Choroid plexus epithelial cell (primary cell): ENCODE measurements at places on chromosomes 3 and 15.

DNA sequence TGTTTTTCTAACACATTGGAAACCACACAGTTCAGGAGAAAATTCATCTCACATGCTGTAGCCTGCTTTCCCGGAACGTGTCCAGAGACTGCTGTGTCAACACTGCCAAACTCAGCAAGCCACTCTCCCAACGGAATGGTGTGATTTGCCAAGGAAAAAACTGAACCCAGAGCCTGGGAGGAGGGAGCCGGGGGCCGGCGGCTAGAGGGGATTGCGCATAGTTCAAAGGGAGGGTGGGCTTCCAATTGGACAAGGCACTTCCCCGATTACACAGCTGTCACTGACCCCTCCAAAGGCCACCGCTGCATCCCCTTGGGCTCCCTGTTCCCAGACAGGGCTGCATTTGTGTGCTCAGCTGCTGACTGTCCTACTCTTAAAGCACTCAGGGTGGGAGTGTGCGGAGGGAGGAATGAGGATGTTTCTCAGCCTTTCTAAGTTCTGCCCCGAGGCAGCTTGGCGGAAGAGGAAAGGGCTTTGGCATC is 256.2 kb downstream of the ZNF621 start:
- DNase-seq = peak; percentile 67

- DNase-seq = peak; percentile 35
Observed at GRCh38 chr15:82540984-82541431, 751 bp upstream of the RPS17 start.

- no peak for DNase-seq
Observed at GRCh38 chr3:32901005-32901932, 50.2 kb upstream of the CCR4 start.

- no peak for DNase-seq
Observed at GRCh38 chr3:176824811-176825210, 372.5 kb downstream of the TBL1XR1 start.

GRCh38 chr3:99910752-99911290 is 93.2 kb downstream of the CMSS1 start:
- DNase-seq = peak; percentile 28

GRCh38 chr15:36926427-36926825 is 173.9 kb downstream of the MEIS2 start:
- no peak for DNase-seq

DNA sequence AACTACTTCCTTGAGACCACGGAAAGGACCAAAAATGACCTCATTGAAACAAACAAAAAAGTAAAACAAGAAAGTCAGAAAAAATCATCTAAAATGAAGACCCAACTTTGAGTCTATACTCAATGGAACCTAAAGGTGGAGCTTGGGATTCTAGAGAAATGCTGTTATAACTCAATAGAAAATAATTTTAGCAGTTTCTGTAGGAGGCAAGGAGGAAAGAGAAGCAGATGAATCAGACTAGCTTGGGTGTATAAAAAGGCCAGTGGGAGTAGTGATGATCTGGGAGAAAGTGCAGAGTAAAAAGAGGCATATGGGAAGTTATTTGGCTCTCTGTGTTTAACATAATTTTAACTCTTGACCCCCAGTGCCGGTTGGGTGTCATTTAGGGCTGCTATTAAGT is 94.4 kb downstream of the TMCO5A start:
- peak; percentile 67 for DNase-seq

DNA sequence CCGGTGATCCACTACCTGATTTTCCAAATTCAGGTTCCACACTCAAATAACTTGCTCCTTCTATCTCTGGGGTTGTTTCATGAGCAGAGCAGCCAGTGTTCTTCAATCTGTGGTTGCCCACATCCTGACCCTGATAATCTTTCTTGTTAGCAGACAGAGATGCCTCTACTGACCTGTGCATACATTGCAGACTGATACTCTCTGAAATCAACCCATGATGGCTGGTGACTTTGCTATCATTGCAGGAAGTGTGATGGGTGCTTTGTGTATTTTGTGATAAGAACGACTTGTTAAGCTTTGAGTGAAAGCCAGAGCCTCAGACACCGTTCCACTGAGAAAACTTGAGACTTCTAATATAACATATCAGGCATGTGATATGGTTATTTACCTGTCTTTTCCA is 39.9 kb downstream of the GATM start:
- DNase-seq = no peak

DNA sequence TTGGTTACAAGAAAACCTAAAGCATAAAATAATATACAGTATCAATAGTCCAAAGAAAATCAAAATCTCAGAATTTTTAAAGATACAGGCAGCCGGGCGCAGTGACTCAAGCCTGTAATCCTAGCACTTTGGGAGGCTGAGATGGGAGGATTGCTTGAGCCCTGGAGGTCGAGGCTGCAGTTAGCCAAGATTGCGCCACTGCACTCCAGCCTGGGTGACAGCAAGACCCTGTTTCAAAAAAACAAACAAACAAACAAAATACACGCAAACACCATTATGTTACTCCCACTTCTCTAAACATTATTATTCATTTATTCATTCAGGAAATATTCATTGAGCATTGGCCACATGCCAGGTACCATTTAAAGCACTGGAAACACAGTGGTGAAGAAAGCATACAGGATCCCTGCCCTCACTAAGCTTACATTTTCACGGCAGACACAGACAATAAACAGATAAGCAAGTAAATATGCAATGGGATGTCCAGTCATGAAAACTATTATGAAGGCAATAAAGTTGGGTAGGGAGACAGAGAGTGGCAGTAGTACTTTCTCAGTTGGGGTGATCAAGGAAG is 6.7 kb downstream of the BCL2A1 start:
- no peak for DNase-seq

- DNase-seq = no peak
Observed at GRCh38 chr15:69141286-69141701, 19.1 kb upstream of the GLCE start.

DNA sequence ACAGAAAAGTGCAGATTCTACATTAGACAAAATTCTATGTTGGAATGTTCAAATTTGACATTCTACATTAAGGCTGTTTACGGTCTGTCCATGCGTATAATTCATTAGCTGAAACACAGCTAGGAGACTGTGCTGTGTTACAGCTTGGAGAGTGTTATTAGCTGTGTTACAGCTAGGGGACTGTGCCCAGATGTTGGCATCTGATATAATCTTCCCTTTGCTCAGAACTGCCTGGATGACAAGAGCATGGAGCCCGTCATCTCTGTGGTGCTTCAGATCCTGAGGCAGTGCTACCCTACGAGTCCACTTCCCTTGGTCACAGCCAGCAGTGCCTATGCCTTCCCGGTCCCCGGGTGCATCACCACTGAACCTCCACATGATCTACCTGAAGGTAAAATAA is 177.0 kb downstream of the AGBL1 start:
- no peak for DNase-seq

GRCh38 chr3:16148783-16149182 is 25.7 kb upstream of the GALNT15 start:
- peak; percentile 99 for DNase-seq

DNA sequence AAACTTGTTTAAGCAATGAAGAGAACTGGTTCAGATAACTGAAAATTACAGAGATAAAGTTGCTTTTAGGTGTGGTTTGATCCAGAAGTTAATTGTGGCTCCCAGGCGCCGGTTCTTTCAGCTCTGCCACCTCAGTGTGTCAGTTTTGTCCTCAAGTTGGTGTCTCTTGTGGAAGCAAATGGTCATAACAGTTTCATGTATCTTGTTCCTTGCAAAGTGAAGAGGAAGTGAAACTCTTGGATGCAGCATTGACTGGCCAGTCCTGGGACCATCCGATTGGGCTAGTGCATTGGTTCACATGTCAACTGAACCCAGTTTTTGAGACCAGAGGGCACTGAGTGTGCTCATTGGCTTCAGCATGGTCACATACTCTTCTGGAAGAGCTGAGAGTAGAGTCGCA is 181.4 kb upstream of the GRM7 start:
- DNase-seq = no peak

DNA sequence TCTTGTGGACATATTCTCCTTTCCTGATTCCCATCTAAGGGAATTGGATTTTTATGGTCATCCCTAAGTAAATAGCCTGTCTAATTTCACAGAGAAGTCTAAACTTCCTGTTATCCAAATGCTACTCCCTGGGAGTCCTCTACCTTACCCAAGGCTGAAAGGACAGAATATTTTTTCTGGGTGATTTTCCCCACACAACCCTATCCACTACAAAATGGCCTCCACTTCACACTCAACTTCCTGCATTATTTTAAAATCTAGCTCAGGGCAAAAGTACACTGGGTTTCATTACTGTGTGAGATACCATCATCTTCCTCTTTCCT is 77.5 kb upstream of the ABI3BP start:
- no peak for DNase-seq

GRCh38 chr3:26839001-26839400 is 216.4 kb downstream of the LRRC3B start:
- DNase-seq = no peak

GRCh38 chr15:35973029-35973428 is 427.1 kb upstream of the DPH6 start:
- no peak for DNase-seq

DNA sequence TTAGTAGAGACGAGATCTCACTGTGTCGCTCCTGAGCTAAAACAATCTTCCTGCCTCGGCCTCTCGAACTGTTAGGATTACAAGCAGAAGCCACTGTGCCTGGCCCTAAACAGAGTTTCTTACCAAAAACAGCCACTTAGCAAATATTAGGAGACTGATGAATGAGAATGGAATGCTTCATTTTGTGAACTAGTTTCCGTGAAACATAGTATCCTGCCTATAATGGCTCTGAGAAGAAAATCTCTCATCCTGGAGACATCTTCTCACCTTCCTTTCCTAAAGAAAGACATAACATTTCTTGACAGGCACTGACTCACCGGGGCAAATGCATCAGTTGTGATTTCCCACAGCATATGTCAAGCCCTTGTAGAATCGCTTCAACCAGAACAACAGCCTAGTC is 44.9 kb downstream of the GJD2 start:
- DNase-seq = peak; percentile 38

GRCh38 chr3:54424292-54424691 is 301.9 kb downstream of the CACNA2D3 start:
- DNase-seq = no peak

- no peak for DNase-seq
Observed at GRCh38 chr3:149016242-149016641, 24.9 kb downstream of the GYG1 start.

- DNase-seq = no peak
Observed at GRCh38 chr15:99306694-99307338, 55.5 kb downstream of the LRRC28 start.

GRCh38 chr3:102195198-102195948 is 239.4 kb upstream of the ZPLD1 start:
- no peak for DNase-seq

DNA sequence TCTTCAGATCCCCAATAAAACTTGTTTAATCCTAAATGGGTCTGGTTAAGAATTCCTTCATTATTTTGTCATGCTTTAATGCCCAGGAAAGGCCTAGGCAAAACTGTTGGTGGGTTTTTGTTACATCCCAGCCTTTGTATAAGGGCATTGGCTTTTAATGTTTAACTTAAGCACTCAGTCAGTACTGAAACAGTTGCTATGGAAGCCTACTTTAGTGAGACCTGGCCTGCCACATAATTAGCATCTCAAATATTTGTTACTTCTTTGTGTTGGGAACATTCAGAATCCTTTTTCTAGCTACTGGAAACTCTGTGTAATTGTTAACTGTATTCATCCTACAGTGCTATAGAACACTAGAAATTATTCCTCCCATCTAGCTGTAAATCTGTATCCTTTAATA is 369.6 kb upstream of the ATP10A start:
- no peak for DNase-seq
